AG04450 (cell line): ENCODE measurements at places on chromosomes 11 and 22. TPM values are rescaled to one million over a fixed set of nuclear protein-coding genes. Genes with fewer than 3 reads are reported as not detected.

- DNase-seq: no peak
Measured at GRCh38 chr11:114136686-114137640, 77.5 kb downstream of the ZBTB16 start.

- peak; percentile 56 for DNase-seq
Measured at GRCh38 chr11:122207921-122208764, 92.1 kb upstream of the BLID start.

The OR52I1 gene
- polyA plus RNA-seq: not detected in 2 replicates

DNA sequence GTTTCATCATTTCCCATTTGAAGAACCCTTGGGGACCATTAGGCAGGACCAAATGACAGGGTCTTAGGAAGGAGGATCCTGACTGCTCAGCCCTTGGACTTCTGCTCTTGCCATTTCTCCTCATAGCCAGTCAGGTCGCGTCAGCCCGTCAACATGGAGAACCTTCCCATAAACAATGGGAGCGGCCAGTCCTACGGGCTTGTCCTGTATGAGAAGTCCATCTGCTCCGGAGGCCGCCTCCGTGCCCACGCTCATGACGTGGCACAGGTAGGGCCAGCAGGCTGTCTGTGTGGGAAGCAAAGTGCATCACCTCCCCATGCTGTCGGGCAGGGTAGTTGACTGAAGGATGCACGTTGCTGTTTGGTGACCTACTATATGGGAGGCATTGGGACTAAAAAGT, 19.6 kb upstream of the GLB1L2 start:
- DNase-seq: no peak

DNA sequence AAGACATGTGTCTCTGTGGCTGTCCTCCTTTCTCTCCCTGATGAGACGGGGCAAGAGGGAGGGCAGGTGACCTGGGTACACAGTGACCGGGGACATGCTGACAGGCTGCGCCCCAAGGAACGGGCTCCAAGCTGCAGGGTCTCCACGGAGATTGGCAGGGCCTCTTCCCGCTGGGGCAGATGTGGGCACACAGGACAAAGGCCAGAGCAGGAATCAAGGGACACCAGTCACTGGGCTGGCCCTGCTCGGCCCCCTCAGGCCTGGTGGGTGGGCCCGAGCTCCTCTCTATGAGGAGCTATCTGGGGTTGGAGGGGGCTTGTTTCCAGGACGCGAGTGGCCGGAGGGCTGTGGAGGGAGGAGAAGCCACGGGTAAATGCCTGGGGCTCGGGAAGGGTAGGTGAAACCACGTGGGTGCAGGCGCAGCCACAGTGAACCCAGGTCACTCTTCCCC, 11.2 kb downstream of the PNPLA5 start:
- no peak for DNase-seq

GRCh38 chr11:99268886-99269285, 248.1 kb downstream of the CNTN5 start:
- DNase-seq: no peak

GRCh38 chr11:20112291-20113148, 47.8 kb downstream of the DBX1 start:
- DNase-seq: peak; percentile 77
